ENCODE measurements at places on chromosomes 2 and 18.
A peak's percentile ranks its signal among the peaks of the same experiment; 100 is the strongest.

DNA sequence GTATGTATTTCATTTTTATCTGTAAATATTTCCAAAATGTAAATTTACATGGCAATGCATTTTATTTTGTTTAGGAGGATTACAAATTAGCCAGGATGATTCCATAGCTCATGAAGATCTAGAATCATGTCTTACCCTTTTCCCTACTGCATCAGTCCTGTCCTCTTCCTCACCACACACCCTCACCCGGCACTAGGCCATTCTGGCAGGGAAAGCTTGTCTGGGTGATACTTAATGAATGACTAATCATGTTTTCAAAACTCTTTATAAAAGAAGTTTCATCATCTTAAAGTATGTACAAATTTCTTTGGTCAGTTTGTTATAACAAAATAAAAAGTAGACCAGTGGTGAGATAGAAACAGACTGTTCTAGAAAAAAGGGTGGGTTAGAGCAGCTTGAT lies 283.3 kb upstream of the VWC2L start:
- peak; percentile 65 for DNase-seq

GRCh38 chr2:156763174-156763573 lies 327.0 kb downstream of the GPD2 start:
- DNase-seq: no peak

DNA sequence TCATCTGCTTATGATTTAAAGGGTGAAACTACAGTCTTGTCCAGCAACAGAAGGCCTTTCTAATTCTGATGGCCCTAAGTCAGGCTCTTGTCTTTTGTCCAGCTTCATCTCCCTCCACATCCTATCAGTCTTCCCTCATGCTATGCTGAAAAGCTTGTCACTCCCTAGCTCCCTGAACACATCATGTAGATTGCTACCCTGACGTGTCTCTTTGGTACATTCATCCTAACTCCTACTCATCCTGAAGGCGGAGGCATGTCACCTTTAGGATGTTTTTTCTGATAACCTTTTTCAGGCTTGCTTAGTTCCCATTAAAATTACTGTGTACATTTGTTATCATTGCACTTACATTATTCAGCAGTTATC lies 78.4 kb upstream of the ARL5A start:
- DNase-seq: no peak

DNA sequence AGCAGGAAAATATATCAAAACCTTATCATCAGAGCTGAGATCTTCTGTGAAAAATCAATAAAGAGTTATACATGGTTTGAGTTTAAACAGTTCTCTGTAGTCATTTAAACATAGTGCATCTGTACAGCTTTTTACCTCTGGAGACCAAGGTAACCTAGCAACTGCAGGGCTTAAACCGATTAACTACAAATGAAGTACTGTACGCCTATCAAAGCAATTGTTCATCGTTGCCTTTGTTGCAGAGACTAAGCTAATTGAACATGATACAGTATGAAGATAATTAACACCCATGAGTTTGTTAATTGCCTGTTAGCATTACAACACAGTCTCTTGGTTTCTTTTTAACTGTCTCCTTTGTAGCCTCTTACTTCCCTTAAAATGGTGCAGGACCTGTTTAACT lies 147.9 kb downstream of the LNPK start:
- DNase-seq: no peak
